Panc1 (cell line): ENCODE measurements at places on chromosomes 3 and 15. TPM values are rescaled to one million over a fixed set of nuclear protein-coding genes. Genes with fewer than 3 reads are reported as not detected.

The GOLGA6B gene
- not detected for total RNA-seq

DNA sequence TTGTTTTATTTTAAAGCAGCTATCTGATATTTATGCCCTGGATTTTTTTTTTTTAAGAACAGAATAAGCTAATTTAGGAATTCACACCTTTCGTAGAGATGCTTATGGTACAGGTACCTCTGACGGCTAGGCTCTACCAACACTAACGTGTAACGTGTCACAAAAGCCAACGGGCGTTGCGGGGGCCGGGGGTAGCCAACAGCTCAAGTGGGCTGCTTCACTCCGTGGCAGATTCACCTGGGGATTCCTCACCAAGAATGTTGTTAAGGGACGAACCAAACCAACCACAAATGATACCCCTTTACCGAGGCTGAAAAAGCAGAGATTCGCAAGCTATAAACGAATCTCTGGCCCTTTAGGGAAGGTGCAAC lies 1.0 kb downstream of the TMCC1 start:
- H3K4me3 ChIP-seq, result peak overlapping the region; percentile 92
- DNase-seq, result no peak
- H3K4me1 ChIP-seq, result peaks cover 48% of the 10 kb centered on the region
- H3K27me3 ChIP-seq, result no peaks in the 10 kb centered on the region
- H3K36me3 ChIP-seq, result no peaks in the 10 kb centered on the region

The FBXL22 gene
- total RNA-seq, result 0.54 TPM

DNA sequence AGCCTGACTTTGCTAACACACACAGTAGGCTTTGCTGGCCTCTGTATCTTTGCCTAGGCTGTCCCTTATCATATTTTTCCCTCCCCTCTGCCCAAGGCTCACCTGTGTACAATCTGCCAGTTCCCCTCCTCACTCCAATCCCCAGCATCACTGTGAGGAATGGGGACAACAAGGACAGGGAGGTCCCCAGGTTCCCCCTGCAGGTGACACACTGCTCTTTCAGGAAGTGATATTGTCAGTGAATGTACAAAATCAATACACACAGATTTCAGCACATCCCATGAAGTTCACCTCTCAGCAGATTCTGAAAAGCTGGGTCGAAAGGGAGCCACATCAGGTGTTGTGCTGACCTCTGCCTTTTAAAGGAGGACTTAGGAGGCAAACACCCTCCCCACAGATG lies 177.5 kb downstream of the RAB11A start:
- no peak for DNase-seq
- H3K27ac ChIP-seq, result no peak overlapping the region
- H3K36me3 ChIP-seq, result no peaks in the 10 kb centered on the region
- no peak overlapping the region for H3K4me3 ChIP-seq
- H3K27me3 ChIP-seq, result peaks cover 2% of the 10 kb centered on the region; the same call in 1 of the 2 replicates
- H3K4me1 ChIP-seq, result no peaks in the 10 kb centered on the region

The ISLR2 gene
- total RNA-seq, result 0.36 TPM
